ENCODE measurements at places on chromosomes 6 and 20.

DNA sequence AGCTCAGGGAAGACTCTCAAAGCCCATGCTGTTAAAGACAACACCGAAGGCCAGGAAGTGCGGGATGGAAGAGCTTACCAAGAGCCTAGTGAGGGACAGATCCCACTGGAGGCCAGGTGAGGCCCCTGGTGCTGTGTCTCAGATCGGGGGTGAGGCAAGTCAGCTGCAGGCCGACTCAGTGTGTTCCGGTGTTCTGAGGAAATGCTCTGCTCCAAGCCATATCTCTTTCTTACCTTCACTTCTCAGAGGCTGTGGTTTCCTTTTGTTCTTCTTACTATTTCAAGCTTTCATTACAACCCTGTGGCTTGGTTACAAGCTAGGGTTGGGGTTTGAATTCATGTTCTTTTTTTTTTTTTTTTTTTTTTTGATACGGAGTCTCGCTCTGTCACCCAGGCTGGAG, 114.3 kb upstream of the ZFP64 start:
- no peak for DNase-seq

DNA sequence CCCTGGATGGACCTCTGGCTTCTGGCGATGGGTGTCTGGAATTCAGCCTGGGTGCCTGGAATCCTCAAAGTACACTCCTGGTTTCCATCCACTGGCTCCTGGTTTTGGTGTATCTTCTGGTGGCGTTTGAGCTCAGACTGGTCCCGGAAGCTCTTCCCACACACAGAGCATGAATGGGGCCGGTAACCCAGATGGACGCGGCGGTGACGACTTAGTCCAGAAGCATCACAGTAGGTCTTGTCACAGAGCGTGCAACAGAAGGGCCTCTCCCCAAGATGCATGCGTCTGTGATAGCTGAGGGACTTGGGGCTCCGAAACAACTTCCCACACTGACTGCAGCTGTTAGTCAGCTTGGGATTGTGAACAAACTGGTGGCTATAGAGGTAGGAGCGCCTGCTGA, 7.8 kb downstream of the ZFP57 start:
- DNase-seq = no peak

GRCh38 chr20:41889126-41889843, 271.1 kb upstream of the CHD6 start:
- DNase-seq = no peak

GRCh38 chr6:149373511-149373910, 26.6 kb upstream of the SUMO4 start:
- no peak for DNase-seq

DNA sequence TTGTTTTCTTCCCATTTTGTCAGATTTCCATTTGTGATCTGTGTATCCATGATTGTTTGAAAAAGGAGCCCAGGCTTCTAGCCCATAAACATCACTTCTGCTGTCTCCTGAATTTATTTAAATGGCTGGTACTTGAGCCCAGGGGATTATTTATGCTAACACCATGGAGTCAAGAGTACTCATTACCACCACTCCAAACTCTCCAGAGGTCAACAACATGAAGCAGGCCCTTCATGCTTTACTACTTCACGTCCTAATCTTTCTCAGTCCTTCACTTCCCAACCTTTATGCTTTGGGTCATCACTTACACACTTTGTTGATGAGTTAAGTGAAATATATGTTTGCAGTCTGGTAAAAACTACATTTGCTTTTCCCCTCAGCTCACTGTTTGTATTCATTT, 247.8 kb downstream of the BMP2 start:
- DNase-seq = no peak
